Stimulated activated CD8-positive, alpha-beta memory T cell treated with anti-CD3 and anti-CD28 coated beads, Interleukin-7, amount 100 ng/mL, for 4 hours (primary cell): ENCODE measurements at places on chromosomes 11 and 22.

DNA sequence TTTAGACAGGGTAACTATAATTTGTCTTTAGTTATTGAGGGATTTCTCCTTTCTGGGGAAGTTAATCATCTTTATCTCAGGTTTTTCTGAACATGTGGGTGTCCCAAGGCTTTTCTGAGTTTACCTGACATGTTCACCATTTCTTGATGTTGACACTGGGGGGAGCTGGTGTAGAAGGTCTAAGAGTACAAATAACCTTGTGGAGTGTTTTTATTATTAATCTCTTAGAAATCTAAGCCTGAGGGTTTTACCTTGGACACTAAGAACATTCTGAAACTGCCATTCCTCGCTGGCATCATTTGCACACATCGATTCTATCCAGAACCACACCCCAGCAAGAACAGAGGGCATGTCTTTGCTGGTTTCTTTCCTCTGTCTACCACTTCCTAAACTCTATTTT lies 15.6 kb upstream of the C11orf91 start:
- no peak for DNase-seq

- DNase-seq, result no peak
Measured at GRCh38 chr11:69227271-69227670, 66.7 kb upstream of the MYEOV start.

- DNase-seq, result no peak
Measured at GRCh38 chr22:27836181-27836580, 34.6 kb upstream of the MN1 start.

GRCh38 chr11:65575568-65576231 lies at the start of gene EHBP1L1:
EHBP1L1 (plus strand) TSS chr11:65576053; CDS start chr11:65576303, 250 bp downstream.
- peak; percentile 51 for DNase-seq

DNA sequence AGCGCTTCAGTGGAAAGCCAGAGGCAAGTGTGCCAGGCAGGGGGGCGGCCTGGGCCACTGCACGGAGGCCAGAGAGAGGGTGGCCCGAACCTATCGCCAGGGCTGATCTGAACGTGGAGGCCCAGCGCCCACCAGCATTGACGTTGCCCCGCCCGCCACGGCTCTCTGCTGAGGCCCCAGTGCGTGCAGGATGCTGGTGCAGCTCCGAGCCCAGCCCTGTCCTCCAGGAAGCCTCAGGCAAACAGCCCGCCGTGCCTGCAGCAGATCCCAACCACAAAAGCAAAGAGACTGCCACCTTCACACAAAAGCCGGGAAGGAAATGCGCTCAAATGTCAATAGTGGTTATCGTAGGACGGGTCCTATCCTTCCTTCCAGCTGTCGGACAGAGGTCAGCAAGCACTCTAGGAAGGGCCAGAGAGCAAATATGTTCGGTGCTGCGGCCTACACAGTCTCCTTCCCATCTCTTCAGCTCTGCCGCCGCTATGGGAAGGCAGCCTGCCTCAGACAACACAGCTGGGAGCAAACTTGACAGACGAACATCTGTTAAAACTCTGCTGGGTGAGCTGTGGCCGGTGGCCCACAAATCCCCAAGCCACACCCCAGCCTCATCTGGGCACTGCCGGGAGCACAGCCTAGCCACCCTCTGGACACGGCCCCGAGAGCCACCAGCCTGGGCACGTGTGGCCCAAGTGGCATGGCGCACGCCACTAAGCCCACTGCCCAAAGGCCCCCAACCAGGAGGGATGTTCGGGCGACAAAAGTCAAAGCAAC lies 146.2 kb downstream of the CRYBB2 start:
- DNase-seq, result no peak

- DNase-seq, result no peak
Measured at GRCh38 chr11:67611704-67612587, 5.2 kb downstream of the NDUFV1 start.

DNA sequence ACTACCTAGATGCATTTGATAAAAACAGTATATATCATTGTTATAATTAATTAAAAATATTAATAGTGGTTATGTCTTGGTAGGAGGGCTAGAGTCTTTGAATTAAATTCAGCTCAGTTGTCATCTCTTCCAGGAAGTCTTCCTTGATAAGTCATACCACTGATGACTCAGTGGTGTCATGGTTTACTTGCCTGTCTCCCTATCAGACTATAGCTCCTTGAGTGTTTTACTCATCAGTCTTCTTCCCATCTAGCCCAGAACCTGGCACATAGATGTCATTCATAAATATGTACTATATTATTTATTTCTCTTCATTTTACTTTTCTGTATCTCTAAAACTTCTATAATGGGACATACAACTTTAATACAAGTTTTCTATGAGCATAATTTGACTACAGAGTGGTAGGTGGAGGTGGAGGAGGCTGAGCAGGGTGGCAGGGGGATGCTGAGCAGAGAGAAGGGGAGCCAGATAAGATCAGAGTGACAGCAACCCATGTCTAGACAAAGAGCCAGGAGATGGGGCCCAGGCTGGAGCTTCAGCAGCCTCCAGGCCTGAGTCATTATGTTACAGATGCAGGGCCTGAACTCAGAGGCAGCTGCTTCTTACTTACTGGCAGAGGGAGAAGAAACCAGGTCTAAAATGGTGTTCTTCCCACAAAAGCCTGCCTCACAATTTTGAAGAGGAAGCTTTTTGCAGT lies 82.3 kb upstream of the PHOX2A start:
- DNase-seq, result no peak

GRCh38 chr22:17257121-17258001 lies 38.1 kb upstream of the ADA2 start:
- DNase-seq, result no peak

GRCh38 chr22:35335468-35335867 lies 35.8 kb downstream of the TOM1 start:
- DNase-seq, result no peak

DNA sequence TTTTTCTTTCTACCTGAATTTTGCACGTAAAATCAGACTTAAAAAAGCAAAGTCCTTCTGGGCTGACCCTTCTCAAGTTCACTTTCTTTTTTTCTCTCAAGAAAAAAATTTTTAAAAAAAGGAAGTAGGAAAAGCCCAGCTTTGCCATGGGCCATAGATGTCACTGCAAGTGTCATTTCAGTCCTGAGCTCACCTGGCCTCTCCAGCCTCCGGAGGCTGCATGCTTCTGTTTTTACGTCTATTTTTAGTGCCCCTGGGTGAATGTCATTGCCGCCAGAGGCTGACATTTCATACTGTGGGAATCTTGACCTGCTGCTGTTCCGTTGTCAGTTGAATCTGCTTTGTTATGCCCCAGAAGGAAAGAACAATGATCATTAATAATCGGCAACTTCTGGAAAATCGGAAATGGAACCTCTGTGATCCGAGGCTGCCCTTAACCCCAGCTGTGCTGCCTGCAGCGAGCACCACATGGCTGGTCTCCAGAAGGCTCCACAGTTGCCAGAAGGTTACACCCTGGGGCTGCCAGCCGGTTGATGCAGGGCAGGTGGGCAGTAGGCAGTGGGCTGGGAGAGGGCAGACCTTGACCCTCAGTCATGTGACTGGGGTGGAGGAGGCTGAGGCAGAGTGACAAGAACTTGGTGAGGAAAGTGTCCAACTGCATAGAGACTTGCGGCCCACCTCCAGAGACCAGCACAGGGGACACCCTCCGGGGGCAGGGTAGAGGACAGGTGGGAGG lies 16.7 kb upstream of the MYEOV start:
- no peak for DNase-seq

DNA sequence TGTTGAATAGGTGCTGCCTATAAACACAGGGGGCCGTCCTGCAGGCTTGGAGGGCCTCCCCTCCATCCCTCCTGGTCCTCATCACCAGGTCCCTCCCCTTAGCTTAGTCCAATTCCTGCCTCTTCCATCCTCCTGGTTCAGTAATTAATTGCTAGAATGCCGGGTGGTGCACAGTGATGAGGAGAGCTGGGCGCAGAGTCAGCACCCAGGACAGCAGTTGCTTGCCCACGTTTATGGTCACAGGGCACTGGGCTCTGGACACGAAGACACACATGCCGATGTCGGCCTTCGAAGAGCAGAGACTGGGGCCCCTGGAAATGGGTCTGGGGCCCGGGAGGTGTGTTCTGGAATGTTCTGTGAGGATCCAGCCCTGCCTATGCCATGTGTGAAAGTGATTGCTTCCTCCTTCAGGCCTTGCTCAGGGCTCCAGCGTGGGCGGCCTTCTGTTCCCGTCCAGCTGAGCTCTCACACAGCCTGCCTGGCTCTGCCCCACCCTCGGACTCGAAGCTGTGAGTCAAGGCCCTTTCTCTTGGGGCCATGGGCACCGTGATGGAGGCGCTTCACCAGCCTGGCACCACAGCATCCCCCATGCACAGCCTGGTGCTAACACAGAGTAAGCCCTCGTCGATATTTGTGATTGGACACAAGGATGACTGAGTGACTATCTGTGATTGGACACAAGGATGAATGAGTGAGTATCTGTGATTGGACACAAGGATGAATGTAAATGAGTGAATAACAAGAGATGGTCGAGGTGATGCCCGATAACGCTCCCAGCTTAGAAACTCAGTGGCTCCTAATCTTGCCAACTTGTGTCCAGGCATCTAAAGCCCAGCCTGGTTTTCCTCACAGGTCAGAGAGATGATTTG lies 884.7 kb downstream of the BRD1 start:
- no peak for DNase-seq

DNA sequence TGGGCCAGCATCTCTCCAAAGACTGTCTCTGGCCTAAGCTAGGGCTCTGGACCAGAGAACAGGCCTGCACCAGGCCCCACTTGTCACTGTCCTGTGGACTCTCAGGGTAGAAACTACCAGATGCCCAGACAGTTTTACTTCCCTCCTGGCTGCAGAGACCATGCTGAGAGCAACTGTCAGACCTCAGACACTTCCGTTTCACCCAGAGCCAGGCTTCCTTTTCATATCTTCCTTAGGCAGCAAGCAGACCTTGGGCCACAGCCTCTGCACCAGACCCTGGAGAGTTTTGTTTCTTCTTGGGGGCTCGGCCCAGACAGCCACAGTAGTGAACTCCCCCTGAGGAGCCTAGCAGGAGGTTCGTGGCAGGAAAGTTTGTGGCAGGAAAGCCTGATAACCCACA lies 12.1 kb upstream of the FCHSD2 start:
- DNase-seq, result no peak

DNA sequence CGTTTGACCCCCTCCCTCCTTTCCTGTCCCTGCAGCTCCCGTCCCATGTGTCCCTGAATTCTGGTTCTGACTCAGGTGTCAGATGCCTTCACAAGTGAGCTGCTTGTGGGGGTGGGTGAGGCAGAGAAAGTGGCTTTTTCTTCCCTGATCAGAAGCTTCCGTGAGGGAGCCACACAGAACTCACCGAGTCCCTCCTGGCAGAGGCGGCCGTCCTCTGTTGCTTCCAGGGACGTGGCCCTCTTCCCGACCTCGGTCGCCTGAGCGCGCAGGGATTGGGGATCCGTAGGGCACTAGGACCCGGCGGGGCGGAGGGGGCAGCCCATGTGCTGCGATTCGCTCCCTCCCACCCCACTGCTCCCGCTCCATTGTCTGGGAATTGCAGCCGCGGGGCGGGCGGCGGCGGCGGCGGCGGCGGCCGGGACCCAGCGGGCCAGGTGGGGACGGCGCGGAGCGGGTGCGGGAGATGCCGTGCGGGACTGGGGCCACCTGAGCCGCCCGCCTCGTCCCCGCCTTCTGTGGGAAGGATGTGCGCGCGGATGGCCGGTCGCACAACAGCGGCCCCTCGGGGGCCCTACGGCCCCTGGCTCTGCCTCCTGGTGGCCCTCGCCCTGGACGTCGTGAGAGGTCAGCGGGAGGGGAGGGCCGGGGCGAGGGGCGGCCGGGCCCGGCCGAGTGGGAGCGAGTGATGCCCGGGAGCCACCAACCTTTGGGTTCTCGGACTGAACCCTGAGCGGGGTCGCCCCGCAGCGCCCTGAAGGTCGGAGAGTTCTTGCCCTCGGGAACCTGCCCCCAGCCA lies at the start of gene TMEM132A:
TMEM132A (plus strand) TSS at position 351 of the 796 bp plus-strand sequence; CDS start at position 525, 174 bp downstream.
- DNase-seq, result no peak

- DNase-seq, result no peak
Measured at GRCh38 chr11:119615003-119615881, 113.8 kb downstream of the NECTIN1 start.

- DNase-seq, result no peak
Measured at GRCh38 chr11:20489948-20490347, 102.4 kb downstream of the PRMT3 start.

DNA sequence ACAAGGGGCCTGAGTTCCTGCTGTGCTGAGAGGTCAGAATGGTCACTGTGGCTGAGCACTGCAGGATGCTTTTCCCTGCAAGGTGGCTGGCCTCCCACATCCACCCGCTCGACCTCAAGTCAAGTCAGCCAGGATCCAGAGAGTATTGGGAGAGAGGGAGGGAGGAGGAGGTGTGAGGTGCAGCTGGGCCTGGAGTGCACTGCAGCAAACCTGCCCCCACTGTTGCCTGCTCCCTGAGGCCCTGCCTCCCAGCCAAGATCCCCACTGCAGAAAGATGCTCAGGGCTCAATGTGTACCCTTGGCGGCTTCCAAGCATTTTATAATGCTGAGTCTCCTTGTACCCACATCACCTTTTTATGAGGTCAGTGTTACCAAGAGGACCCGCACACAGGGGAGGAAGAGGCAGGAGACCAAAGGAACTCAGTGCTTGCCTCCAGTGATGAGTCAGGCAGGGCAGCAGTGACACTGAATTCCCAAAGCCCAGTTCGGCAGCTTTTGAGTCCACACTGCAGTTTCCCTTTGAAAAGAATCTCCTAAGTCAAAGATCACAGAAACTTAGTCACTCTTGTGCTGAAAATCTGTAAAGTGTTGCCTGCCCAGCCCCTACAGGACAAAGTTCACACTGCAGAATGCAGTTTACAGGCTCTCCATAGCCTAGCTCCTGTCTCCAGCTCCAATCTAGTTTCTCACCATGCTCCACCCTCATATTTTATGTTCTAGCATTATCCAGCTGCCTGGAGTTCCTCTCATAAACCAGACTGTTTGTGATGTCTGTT lies 3.1 kb downstream of the ENDOD1 start:
- DNase-seq, result no peak

DNA sequence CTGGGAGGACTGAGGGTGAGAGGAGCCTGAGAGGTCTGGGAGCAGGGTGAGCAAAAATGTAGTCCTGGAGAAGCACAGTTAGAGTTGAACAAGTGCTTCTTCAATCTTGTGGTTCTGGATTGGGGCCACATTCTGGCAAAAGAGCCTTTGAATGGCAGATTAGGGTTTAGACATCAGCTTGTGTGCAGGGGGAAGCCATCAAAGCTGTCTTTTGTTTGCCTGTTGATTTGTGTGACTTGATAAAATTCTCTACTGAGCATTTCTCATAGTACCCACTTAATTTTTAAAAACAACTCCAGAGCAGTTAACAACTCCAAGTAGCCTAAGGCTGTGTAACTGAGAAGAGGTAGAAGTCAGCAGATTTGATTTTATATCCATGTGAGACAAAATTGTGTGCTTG lies 166.2 kb downstream of the FAT3 start:
- DNase-seq, result no peak

DNA sequence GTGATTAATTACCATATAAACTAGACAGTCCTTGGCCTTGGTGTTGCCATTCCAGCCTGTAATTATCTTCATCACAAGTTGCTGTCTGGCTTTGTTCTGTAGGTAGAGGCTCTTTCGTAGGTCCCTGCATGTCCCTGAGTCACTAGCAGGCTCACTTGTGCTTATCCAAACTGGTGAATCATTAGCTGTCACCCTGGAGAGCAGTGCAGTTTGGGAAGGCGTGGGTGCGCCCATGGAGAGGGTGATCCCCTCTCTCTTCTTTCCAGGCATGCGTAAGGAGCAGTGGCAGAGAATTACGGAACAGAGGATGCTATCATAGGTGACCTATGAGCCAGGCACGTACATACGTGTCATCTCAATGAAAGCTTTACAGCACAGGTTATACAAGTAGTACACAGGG lies 11.0 kb upstream of the EHF start:
- DNase-seq, result no peak
